DMS53 (cell line): ENCODE measurements at places on chromosomes 7 and 10.

- no peak for DNase-seq
These were observed 553.6 kb downstream of the TNS3 start for GRCh38 chr7:47028284-47028683.

DNA sequence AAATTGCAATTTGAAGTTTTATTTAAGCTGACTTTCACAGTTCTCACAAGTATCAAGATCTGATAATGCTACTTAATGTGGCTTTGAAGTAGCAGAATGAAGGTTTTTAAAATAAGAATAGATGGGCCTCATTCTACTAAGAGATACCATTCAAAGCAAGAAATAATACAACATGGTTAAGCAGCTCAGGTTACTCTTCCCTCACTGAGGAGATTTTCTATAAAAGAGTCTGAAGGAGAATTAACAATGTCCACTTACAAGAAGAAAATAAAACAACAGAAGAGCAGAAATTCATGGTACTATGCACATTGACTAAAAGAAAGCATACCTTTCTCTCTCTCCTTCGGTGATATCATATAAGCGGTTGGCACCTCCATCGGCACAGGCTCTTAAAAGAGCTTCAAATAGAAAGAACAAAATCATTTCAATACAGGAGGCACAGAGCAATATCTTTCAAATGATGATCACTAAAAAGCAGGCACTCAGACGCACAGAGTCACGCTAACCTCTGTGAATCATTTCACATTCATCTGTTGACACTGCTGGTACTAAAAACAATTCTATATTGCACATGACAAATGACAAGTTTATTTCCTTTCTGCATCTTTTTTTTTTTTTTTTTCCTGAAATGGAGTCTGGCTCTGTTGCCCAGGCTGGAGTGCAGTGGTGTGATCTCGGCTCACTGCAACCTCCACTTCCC is 153.1 kb downstream of the TPK1 start:
- DNase-seq: no peak

- no peak for DNase-seq
These were observed 75.1 kb downstream of the EMX2 start for GRCh38 chr10:117617659-117618058.

- DNase-seq: no peak
These were observed 61.2 kb upstream of the FAM20C start for GRCh38 chr7:130875-131780.

DNA sequence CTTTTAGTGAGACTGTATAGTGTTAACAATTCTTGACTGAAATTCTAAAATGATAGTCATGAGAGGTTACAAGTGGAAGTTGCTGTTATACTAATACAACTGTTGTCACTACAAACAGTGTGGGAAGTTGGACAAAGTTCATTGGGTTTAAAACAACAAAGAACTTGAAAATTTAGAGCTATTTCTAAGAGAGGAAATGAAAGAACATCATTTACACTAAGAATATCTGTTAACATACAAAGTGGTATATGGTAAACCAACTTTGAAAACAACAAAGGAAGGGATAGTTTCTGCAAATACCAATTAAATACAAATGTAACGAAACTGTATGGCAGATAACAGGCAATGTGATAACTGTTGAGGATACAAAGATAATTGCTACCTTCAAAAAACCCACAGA is 11.6 kb downstream of the MTPN start:
- DNase-seq: no peak

DNA sequence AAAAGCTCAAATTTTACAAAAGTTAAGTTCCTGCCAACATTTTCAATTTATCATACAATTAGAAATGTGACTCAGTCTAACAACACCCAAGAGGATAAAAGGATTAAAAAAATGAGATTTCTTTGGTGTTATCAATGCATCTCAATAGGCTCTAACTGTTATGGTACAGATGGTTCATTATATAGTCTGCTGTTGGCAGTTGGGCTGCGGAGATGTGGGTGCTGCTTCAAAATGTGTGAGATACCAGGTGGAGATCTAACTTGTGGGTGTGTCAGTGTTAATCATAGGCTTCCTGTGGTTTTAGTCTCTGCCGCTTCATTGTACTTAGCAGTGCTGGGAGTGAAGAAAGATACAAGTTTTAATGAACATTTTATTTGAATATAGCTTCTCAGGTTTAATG is 231.2 kb downstream of the EXOC4 start:
- DNase-seq: no peak

- no peak for DNase-seq
These were observed 638.4 kb downstream of the GALNT17 start for GRCh38 chr7:71770269-71770907.

DNA sequence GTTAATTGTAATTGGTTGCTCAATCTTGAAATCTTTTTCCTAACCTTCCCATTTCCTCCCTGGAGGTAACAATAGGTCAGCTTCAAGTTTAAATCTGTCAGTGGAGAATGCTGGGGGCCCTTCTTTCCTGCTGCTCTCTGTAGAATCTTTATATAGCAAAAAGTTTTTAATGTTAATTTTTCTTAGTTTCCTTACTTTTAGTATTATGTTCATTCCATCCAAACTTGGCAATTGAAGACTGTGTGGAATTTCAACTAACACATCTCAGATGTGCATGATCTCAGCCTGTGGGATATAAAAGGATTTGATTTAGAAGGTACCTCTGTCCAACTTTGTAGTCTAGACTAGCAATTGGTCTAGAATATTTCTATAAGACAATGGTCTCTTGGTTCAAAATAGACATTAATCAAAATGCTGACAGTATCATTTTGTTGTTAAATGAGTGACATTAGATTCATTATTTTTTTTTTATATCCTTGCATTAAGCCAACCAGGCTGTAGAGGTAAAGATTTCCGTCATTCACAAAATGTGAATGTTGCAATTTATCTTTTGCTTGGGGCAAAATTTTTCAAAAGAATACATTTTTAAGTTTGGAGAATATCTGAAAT is 100.4 kb upstream of the SEMA3A start:
- no peak for DNase-seq

- no peak for DNase-seq
These were observed 683.8 kb upstream of the ANKRD30A start for GRCh38 chr10:36441557-36441956.
